ENCODE measurements at places on chromosomes 7 and 10.

DNA sequence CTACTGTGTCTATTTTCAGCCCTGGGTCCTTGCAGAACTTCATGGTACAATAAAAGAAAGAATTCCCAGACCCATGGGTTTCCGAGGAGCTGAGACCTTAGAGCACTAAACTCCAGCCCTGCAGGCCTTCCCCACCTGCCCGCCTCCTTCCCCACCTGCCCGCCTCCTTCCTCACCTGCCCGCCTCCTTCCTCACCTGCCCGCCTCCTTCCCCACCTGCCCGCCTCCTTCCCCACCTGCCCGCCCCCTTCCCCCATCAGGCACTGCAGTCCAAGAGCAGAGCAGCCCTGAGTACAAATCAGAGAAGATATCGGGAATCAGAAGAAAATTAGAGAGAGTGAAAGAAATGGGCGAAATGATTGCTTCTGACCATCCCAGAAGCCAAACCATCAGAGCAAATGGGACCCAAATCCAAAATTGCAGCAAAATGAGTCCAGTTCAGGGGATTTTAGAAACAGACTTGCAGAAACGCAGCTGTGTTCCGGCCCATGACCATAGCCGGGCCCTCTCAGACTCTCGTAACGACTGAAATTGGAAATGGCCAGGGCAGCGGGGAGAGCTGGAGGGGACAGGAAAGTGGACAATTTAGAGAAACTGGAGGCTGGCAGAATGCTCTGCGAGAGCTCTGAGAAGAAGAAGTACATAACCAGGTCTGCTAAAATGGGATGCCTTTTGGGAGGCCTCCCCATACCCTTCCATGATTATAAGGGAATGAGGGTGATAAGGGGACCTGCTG is 568.4 kb downstream of the TCERG1L start:
- DNase-seq, result no peak

DNA sequence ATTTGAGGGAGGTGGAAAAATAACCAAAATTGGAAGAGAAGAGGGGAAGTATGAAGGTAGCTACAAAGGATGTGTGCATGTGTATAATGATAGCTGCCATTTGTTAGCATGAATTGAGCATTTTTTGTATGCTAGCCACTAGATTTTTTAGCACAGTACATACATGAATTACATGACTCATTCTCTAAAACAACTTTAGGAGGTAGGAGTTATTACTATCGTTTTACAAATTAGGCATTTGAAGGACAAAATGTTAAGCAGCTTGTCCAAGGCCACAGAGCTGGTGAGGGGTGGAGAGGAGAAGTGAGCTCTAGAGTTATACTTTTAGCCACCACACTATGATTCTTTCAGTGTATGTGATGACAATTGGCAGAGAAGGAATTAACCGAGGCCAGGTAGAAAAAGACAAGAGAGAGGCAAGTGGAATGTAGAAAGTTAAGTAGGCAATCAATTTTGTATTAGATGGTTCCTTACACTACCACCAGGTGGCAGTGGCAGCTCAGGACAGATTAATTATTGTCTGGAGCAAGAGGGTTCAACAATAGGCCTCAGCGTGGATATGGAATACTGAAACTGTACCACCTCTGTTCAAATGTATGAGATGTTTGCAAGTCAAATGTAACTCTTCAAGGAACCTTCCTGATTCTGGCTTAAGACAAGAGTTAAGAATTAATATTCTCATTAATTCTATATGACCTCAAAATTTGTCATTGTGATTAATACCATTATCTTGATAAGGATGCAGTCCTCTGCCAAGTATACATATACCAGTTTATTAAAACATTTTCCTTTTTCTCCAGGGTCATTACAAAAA is 128.0 kb downstream of the MBL2 start:
- peak; percentile 62 for DNase-seq

GRCh38 chr7:26592011-26592410 is 272.4 kb downstream of the SKAP2 start:
- peak; percentile 46 for DNase-seq

- DNase-seq, result peak; percentile 23
Measured at GRCh38 chr10:120538091-120538490, 81.1 kb downstream of the PLPP4 start.

- no peak for DNase-seq
Measured at GRCh38 chr7:122352454-122352853, 47.9 kb upstream of the FEZF1 start.

DNA sequence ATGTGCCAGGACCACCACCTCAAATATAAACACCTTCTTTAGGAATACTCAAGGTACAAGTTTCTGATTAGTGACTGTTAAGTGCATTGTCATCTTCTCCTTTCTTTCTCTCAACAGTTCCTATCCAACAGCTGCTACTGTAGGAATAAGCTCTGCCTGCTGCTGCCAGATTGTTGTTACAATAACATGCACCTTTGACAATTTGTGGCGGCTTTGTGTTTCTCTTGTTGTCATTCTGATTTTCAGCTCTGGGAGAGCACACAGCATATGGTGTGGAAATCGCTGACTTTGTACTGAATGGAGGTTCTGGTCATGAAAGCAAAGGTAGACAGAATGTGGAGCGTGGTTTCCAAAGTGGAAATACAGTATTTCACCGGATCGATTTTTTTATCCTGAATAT is 182.8 kb downstream of the SEC23IP start:
- DNase-seq, result no peak

GRCh38 chr7:133011746-133012145 is 70.1 kb downstream of the CHCHD3 start:
- DNase-seq, result no peak

DNA sequence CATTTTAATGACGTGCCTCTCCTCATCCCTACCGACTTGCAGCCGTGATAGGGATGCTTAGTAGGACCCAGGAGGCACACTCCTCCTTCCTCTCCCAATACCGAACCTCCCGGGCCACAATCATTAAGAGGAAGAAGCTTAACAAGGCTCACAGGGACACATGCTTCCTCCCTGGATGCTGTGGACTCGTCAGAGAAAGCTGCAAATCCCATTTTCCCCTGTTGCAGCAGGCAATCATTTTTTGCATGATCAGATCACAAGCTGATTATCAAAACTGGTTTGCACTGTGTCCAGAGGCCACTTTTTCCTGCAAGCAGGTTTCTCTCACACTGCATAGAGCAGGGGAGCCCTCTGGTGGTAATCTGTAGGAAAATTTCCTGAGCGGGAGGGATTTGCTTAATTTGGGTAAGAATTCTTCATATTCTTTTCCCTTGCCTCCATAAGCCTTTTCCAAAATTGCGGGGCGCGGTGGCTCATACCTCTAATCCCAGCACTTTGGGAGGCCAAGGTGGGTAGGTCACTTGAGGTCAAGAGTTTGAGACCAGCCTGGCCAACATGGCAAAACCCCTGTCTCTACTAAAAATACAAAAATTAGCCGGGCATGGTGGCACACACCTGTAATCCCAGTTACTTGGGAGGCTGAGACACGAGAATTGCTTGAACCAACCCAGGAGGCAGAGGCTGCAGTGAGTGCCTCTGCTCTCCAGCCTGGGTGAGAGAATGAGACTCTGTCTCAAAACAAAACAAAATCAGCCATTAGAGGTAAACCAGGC is 16.1 kb upstream of the LAMB4 start:
- peak; percentile 87 for DNase-seq

DNA sequence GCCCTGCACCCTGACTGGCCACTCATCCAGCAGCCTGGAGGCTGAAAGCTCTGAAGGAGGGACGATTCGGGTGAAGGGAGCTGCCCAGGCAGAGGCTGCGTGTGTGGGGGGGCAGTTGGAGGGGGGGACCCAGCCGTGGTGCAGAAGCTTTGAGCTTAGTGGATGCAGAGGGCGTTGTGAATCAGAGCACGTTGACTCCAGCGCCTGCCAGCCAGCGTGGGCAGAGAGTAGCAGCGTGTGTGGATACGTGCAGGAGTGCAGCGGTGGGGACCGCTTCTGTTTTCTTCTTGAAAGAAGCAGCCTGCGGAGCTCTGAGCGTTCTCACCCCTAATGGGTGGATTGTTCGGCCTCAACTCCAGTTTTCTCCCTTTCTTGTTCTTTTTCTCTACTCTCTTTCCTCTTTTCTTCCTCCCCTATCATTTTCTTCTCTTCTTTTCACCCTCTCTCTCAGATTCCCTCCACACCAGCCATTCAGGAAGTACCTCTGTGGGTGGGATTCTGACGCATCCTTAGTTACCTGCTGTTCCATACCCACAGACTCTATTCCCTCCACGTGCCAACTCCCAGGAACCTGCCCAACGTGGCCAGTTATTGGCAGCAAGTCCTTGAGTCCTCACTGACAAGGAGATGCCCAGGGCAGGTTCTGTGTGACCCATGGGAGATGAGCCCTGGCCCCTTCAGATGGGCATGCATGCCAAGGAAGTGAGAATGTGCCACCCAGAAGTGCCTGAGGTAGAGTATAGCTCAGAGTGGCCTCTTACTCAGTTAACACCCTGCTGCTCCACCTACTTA is 47.4 kb downstream of the SORCS3 start:
- peak; percentile 63 for DNase-seq

DNA sequence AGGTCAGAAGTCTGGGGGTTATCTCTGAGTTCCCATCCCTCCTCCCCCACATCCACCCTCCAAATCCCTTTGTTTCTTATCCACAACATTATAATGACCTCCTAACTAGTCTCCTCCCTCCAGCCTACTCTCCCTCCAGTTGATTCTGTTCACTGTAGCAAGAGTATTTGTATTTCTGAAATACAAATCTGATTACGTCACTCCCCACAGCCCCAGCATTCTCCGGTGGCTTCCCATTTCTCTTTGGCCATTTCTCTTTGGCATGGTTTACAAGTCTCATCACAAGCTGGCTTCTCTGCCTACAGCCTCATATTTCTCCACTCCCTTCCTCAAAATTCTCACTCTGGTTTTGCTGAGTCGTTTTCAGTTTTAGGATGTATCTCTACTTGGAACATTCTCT is 24.6 kb upstream of the MRPS33 start:
- DNase-seq, result peak; percentile 26

DNA sequence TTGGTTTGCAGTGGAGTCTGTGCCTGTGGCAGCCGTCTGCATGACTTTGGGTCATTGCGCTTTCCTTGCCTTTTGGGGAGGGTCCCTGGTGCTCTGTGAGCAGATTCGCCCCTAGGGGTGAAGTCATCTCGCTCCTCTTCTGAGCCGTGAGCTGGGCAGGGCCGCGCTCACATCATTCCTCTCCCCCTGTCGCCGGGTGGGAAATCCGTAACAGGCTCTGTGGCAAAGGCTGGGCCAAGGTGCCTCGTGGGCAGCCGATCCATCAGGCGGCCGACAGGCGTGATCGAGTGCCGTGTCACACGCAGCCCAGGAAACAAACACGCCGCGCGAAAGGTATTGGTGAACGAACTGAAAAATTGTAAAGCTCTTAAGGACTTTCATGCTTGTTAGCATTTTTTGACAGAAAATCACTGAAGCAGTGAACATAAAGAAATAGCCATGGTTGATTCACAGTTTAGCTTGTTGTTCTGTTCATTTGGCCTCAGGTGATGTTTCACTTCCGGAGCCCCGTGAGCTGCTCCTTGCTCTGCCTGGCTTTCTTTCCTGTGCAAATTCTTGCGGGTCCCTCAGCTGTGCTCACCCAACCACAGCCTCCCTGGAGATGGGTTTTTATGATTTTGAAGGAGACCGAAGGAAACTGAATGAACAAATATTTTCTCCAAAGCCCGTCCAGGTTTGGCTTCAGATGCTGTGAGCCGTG is 122.1 kb downstream of the NKX6-2 start:
- DNase-seq, result no peak

DNA sequence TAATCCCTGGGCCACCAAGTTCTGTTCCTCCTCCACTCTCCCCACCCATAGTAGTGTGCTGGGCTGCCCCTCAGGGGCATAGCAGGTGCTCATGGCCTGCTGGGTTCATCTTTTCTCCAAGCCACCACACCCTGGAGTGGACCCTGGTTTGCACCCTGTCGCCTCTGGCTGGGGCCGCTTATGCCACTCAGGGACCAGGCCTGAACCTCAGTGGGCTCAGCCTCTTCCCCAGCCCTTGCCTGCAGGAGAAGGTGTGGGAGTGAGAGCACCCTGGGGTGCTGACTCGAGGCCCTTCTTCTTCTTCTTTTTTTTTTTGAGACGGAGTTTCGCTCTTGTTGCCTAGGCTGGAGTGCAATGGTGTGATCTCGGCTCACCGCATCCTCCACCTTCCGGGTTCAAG is 10.2 kb downstream of the CLIP2 start:
- DNase-seq, result no peak

DNA sequence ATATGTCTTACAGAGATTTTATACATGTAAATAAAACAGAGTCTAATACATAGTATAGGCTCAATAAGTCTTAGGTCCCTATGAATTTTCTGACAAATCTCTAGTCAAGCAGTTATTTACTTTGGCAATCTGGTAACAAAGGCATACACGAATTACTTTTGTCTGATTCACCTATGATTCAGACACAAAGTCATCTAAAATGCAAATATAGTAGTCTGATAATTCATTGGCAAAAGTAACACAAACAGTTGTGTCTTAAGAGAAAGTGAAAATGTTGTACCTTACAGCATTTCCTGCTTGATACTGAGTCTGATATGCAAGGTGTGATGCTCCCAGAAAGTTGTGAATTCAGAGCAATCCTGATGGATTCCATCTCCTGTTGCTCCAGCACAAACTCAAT is 209.4 kb upstream of the PRSS1 start:
- DNase-seq, result peak; percentile 42

- DNase-seq, result no peak
Measured at GRCh38 chr7:98945852-98946251, 67.5 kb downstream of the TRRAP start.

DNA sequence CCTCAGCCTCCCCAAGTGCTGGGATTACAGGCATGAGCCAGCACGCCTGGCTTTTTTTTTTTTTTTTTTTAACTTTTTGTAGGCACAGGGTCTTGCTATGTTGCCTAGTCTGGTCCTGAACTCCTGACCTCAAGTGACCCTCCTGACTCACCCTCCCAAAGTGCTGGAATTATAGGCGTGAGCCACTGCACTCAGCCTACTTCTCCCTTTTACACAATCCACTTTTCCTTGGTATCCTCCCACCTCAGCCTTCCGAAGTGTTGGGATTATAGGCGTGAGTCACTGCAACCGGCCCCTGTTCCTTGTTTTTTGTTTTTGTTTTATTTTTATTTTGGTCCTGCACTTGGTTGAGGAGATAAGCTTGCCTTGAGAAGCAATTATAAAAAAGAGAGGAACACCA is 75.9 kb upstream of the KMT2C start:
- DNase-seq, result no peak

Data from astrocyte of the hippocampus (primary cell).